ENCODE measurements at places on chromosomes 6 and 20.

DNA sequence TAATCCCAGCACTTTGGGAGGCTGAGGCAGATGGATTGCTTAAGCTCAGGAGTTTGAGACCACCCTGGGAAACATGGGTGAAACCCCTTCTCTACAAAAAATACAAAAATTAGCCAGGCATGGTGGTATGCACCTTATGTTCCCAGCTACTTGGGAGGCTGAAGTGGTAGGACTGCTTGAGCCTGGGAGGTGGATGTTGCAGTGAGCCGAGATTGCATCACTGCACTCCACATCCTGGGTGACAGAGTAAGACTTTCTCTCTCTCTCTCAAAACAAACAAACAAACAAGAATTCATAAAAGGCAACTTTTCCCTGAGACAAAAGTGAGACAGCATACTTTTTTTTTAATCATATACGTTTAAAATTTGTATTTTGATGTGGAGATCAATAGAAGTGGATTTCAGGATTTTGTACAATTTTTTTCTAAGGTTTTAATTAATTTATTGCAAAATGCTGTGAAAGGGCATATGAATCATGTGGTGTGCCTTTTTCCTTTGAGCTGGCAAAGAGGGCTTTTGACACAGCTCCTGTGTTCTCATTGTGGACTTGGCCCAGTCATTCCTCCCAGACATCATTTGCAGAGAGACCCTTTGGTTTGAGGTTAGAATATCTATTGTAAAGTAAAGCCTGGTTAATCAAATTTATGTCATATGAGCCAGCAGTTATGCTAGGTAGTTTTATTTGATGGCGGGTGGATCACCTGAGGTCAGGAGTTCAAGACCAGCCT is 77.1 kb downstream of the TULP4 start:
- DNase-seq = peak; percentile 16

DNA sequence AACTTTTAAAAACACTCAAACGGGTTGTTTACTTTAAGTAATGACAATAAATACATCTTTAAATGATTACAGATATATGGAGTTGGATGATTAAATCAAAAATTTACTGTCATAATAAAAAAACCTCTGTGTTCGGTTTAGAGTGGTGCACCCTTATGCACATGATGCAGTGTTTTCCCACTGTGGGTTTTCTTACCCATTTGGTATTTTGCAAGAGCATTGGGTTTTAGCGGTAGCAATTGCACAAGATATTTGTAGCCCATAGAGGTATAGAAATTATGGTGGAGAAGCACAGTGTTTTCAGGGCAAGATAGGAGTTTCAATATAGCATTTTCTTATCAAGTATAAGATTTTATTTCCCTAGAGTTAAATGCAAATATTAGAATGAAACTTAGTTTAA is 410.8 kb upstream of the PLCB4 start:
- no peak for DNase-seq

DNA sequence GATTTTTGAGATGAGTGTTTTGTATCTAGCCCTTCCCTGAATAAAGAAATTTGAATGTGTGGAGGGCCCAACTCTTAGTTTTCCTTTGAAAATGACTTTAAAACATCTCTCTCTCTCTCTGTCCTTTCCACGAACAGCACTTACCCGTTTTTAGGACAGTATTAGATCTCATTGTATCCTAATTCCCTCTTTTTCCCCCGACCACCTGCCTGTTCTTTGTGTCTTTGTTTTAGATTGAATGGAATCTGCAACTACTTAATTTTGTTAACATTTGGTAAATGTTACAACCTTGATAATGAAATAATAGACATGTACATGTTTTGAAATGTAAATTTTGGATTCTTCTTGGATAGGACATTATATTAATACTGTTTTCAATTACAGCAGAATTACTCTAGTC is 3.1 kb downstream of the DSP start:
- no peak for DNase-seq

DNA sequence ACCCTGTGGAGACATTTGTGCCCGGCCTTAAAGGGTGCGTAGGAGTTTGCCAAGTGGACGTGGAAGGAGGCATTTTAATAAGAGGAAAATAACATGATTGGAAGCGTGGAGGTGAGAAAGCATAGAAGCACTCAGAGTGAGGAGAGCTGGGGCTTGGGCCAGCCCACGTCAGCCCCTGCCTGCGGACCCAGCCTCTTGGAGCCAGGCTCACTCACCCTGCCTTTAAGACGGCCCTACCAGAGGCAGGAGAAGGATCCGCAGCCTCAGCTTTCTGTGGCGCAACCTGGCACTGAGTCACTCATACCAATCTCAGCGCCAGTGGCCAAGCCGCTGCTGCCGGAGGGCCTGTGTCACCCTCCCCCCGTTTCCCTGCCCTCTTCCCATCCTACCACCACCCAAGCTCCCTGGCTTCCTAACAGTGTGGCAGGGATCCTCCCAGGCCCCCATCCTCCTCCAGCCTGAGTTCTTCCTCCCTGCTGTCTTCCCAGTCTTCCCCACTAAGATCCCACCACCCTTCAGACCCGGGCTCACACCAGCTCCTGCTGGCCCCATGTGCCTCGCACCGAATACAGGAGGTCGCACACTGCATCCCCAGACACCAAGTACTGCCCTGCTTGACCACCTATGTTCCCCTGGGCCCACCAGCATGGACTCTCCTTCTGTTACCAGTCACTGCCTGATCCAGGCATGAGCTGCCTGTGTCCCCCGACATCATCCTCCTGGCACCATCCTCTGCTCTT is 285.2 kb downstream of the UST start:
- DNase-seq = peak; percentile 97

GRCh38 chr20:36779656-36780025 is 6.1 kb upstream of the DSN1 start:
- no peak for DNase-seq

DNA sequence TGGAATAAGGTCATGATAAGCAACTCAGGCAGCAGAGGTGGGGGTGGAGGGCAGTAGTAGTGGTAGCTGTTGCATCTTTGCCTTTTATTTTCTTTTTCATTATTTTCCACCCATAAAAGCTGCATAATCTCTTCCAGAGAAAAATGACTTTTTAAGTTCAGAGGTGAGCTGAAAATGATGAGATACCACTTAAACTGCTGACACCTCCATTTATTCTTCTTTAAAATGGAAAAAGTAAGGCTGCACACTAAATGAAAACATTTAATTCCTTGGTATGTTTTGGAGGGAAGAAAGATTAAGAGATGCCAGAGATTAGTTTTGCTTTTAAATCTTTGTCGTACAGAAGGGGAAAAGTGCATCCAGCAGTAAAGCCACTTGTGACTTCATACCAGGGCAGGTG is 97.2 kb downstream of the ADTRP start:
- DNase-seq = no peak

GRCh38 chr6:52020945-52021570 is 66.4 kb downstream of the PKHD1 start:
- DNase-seq = no peak

- DNase-seq = peak; percentile 22
Observed at GRCh38 chr20:39607141-39607540, 645.0 kb downstream of the DHX35 start.

- peak; percentile 42 for DNase-seq
Observed at GRCh38 chr6:131383421-131384411, 189.3 kb upstream of the ARG1 start.

DNA sequence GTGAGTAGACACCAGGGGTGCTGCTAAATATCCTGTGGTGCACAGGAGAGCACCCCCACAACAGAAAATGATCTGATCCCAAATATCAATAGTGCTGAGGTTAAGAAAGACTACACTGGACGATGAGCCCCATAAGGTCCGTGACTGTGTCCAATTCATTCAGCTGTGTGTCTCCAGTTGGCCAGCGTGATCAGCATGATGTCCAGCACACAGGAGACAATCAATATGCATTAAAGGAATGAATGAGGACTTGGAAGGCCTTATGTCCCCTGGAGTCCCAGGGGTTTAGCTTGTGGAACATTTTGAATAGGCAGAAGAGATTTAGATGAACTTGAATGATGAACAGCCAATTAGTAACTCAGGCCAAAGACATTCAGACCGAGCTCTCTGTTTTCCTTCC is 6.3 kb downstream of the PPP1R16B start:
- DNase-seq = no peak

DNA sequence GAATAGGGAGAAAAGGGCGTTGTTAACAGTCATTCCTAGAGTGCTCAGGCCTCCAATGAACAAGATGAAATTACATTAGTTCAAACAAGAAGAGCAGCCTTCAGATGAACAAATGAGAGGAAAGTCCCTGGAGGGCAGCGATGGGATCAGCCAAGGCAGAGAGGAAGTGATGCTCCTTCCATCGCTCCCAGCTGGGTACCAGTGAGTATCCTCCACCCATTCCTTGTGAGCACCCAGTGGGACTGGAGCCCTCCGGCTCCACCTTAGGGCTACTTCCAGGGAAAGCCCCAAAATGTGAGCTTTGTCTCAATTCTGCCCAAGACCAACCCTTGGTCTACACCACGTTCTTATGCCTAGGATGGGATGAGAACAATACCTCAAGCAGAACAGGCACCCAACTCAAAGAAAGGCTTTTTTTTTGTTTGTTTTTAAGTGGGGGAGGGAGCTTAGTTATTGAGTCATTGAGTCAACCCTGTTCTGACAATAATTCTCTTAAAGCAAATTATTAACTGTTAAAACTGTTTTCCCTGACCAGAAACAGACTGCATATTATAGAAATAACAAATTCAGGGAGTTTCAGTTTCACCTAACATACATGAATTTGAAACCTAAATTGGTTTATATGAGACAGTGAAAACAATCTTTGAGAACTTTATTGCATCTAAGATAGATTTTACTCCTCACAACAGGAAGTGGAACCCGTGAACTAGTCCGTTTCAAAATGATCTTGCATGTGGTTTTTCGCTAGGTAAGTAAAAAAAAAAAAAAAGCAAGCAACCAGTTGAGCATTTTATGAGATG is 106.9 kb downstream of the IPCEF1 start:
- no peak for DNase-seq

GRCh38 chr6:104682722-104683643 is 176.7 kb downstream of the HACE1 start:
- DNase-seq = peak; percentile 32

GRCh38 chr6:26383624-26384417 is 913 bp downstream of the BTN2A2 start:
- DNase-seq = peak; percentile 26

DNA sequence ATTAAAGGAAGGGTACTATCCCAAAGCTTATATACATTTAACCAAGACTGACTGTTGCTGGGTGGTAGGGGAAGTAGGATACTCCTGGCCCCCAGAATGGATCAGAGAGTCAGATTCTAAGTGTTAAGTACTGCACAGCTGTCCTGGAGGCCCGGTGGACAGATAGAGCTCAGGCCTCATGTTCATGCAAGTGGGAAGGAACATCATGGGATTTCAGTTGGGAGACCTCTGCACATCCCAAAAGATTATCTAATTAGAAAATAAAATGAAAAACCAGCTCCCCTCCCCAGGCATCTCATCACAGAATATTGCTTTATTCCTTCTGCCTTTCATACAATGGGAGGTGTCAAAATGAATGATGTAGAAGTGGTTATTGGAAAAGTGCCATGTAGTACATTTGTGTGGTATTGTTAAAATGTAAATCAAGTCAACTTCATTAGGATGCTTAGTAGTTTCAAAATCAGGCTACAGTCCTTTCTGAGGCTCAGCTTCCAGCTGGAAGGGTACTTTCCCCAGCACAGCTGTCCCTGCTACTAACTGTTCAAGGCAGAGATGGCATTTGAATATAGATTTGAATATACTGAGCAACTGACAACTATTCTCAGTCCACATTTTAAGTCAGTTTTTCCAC is 82.9 kb downstream of the SLC35B3 start:
- no peak for DNase-seq

GRCh38 chr6:163620670-163621330 is 206.3 kb downstream of the QKI start:
- peak; percentile 58 for DNase-seq

- DNase-seq = no peak
Observed at GRCh38 chr6:132399376-132400074, 1.8 kb downstream of the MOXD1 start.

GRCh38 chr20:50152394-50153152 is 950 bp downstream of the PEDS1 start:
- no peak for DNase-seq

DNA sequence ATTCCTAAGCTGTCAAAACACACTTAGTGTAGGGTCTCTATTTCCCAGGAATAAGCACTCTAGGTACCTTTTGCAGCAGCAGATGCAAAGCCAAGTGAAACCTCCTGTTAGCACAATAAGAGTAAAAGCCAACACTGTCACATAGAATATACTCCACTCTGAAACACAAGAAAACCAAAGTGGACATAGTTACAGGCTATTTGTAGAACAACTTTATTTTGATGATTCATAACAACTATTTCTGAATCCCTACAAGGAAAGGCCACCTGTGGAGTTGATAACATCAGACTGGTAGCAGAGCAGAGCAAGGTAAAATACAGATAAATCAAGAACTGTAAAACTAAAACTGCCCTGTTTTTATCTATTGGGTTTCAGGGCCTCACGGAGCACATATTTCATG is 59.7 kb downstream of the ALDH5A1 start:
- DNase-seq = no peak

DNA sequence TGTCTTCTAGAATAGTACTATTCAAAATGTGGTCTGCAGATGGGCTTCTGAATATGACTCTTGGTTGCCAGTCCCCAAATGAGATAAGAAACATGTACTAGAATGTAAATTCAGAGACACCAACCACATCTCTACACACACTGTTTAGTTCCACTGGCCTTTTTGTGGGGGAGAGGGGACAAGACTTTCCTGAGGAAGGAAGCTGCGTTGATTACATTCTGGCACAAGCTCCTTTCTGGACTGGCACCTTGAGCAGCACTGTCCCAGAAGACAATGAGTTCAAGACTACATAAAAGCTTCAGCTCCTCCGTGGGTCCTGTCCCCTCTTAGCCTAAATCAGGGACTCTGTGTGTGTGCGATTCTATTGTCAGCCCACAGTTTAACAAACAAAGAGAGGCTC is 6.9 kb upstream of the IYD start:
- DNase-seq = no peak

DNA sequence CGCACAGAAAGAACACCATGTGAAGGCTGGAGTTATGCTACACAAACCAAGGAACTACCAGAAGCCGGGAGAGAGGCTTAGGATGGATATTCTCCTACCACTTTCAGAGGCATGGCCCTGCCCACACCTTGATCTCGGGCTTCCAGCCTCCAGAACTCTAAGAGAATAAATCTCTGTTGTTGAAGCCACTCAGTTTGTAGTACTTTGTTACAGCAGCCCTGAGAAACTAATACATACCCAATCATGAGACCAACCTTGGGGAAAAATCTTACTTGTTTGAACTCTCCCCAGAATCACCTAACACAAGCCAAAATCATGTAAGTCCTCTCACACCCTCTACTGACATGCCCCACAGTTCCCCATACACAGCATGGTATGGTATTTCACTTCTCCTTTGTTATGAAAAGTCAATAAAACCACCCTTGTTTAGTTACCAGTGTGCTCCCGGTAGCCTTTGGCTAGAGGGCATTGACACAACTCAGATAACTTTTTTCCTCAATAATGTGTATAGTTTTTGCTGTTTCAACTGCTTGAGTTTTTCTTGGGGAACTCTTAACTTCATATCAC is 40.7 kb upstream of the SLC2A12 start:
- DNase-seq = no peak

DNA sequence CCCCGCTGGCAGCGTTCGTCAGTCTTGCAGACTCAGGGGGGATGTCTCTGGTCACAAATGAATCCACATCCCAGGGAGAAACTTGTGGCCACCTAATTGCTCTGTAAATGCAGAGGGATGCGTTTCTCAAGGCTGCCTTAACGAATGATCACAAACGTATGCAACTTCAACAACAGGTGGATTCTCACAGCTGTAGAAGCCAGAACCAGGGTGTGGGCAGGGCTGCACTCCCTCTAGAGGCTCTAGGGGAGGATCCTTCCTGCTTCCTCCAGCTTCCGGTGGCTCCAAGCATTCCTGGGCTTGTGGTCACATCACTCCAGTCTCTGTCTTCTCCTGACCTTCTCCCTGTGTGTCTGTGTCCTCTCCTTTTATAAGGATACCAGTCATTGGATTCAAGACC is 3.3 kb upstream of the TAF4 start:
- DNase-seq = peak; percentile 31

Measured in MG63 (cell line).